ENCODE measurements at places on chromosomes 12 and 14.

DNA sequence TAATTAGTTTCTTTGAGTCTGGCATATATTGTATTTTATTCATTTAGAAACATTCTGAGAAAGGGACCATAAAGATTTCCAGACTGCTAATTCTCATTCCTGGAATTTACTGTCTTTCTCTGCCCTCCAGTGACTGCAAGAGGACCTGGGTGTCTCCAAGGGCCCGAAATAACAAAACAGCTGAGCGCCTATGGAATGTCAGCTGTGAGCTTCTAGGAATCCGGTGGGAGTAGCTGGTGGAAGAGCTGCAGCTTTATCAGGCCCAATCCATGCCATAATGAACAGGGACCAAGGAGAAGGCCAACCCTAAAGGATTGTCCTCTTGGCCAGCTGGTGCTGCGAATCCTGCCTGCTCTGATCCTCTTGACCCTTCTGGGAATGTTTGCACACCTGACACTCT, 31.9 kb downstream of the RDH12 start:
- no peak for DNase-seq

- DNase-seq = no peak
These were observed 40.8 kb upstream of the DCD start for GRCh38 chr12:54689034-54689372.

GRCh38 chr14:24141097-24141880, at the start of gene EMC9:
Gene EMC9 (minus strand): TSS chr14:24141591. CDS start chr14:24141304, 287 bp downstream.
- peak; percentile 99 for DNase-seq

DNA sequence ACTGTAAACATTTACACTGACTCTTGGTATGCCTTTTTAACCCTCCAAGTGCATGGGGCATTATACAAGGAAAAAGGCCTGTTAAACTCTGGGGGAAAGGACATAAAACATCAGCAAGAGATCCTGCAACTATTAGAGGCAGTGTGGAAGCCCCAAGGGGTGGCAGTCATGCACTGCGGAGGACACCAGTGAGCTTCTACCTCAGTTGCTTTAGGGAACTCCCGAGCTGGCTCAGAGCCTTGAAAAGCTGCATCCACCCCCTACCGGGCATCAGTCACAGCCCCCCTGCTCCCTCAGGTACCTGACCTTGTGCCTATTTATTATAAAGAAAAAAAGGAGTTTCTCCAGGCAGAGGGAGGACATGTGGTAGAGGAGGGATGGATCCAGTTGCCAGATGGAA, 695.6 kb upstream of the LMO3 start:
- no peak for DNase-seq

DNA sequence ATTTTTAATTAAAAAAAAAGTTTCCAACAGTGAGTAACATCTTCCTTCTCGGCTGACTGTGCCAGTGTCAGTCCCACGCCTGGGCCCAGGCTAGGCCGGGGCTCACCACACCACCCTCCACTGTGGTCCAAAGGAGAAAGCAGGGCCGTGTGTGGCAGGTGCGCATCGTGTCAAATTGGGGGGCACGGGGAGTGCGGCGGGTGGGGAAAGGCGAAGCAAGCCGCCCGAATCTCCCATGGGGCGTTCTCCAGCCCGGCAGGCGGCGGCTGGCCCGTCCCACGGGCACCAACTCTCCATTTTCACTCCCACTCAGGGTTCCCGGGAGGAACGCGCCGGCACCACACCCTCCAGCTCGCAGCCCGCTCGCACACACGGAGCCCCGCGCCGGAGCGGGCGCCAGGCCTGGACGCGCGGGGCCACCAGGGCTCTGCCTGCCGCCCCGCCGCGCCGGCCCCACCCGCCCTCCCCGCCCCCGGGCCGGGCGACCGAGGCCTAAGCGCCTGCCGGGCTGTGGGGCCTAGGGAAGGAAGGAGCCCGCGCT, 604 bp downstream of the EEA1 start:
- peak; percentile 60 for DNase-seq

DNA sequence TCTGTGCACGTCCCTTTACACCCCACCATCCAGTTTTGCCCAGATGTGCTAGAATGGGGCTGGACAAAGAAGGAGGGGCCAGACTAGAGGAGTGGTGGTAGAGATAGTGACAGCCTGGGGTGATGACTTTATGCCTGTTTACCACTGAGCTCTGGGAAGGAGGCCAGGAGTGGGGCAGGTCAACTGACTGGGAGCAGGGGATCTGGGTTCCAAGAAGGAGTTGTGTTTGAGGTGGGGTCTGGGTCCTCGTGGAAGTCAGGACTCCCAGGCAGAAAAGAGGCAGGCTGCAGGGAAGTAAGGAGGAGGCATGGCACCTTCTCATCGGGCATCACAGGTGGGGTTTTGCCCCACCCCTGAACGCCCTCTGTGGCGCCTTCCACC, 315 bp downstream of the LTB4R2 start:
- DNase-seq = no peak

GRCh38 chr12:91819132-91819447, 326.6 kb downstream of the BTG1 start:
- DNase-seq = no peak

- DNase-seq = no peak
These were observed 8.7 kb downstream of the KMT2D start for GRCh38 chr12:49051777-49052438.

DNA sequence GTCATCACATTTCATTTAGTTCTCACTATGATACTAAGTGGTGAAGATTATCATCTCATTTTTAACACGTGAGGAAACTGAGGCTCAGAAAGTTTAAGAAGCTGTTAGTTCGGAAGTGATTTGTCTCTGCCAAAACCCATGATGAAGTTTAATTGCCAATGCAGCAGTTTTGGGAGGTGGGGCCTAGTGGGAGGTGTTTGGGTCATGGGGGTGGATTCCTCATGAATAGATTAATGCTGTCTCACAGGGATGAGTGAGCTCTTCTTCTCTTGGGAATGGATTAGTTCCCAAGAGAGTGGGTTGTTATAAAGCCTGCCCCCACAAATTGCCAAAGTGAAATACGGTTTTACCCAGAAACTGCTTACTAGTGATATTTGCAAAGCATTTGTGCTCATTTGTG, 91.5 kb upstream of the IGF1 start:
- DNase-seq = no peak

- DNase-seq = no peak
These were observed 351.6 kb upstream of the TBX3 start for GRCh38 chr12:115035535-115036107.

DNA sequence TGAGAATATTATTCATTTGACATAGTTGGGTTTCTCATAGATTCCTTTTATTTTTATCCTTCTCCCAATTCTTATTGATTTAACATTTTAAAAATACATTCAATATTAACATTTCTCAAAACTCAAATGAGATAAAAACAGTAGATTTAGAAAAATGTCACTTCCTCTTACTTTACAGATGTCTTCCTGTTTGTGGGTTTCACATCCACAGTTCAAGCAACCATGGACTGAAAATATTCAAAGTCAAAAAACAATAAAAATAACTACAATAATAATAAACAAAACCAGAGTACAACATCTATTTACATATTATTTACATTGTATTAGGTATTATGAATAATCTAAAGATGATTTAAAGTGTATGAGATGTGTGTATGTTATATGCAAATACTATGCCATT, 111.3 kb upstream of the SLC16A7 start:
- no peak for DNase-seq

GRCh38 chr12:117571321-117571720, 209.9 kb upstream of the NOS1 start:
- DNase-seq = no peak

DNA sequence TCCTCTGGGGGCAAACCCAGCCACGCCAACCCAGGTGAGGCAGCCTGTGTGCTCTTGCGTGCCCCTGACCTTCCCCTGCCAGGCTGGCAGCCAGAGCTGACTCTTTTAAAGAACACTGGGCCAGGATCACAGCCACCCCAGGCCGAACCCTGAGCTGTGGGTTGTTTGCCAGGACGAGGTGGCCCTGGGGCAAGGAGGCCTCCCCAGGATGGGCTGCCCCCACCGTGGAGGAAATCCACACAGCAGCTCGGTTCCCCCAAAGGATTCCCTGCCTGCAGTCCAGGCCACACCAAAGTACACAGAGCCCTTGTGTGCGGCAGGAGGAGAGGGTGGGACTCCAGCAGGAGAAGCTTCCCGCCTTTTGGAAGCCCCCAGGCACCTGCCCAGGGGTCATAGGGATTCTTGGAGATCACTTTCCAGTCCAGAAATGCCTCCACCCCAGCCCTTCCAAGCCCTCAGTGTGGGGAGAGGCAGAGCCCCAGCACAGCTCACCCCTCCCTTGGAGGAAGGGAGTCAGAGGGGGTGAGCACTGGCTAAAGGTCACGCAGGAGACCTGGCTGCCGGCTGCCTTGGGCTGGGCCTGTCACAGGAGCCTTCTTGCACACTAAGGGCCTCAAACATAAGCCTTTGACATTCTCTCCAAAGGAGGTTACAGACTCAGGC, 115.6 kb downstream of the CALM1 start:
- no peak for DNase-seq

GRCh38 chr12:113066813-113067400, 10.4 kb downstream of the DTX1 start:
- no peak for DNase-seq

DNA sequence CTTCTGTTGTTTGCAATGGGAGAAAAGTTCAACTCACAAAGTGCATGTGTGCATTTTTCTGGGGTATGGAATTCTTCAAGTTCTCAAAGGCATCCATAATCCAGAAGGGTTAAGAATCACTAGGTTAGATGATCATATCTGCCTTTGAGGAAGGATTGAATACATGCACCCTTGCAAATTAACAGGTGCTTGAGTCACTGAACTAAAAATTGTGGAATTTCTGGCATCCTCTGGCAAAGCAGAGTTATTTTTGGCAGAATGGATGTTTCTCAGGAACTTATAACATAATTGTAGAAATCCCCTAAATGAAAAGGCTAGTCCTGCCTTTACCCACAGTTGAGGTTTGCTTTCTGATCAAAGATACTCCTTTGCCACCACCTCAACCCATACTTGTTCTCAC, 136.5 kb upstream of the DYRK2 start:
- no peak for DNase-seq
